ENCODE measurements at places on chromosomes 16 and 17. TPM values are rescaled to one million over a fixed set of nuclear protein-coding genes. Genes with fewer than 3 reads are reported as not detected.

DNA sequence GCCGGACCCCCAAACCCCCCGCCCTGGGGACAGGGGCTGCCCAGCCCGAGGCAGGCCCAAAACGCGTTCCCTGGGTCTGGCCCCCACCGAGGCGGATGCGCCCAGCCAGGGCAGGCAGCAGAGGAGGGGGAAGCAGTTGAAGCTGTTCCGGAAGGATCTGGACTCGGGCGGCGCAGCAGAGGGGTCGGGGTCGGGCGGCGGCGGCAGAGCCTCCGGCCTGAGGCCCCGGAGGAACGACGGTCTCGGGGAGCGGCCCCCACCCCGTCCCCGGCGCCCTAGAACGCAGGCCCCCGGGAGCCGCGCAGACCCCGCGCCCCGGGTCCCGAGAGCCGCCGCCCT lies 22.9 kb upstream of the ZFPM1 start:
- DNase-seq, result no peak
- H3K4me3 ChIP-seq, result no peak overlapping the region
- no peak overlapping the region for H3K27ac ChIP-seq
- H3K36me3 ChIP-seq, result no peaks in the 10 kb centered on the region

DNA sequence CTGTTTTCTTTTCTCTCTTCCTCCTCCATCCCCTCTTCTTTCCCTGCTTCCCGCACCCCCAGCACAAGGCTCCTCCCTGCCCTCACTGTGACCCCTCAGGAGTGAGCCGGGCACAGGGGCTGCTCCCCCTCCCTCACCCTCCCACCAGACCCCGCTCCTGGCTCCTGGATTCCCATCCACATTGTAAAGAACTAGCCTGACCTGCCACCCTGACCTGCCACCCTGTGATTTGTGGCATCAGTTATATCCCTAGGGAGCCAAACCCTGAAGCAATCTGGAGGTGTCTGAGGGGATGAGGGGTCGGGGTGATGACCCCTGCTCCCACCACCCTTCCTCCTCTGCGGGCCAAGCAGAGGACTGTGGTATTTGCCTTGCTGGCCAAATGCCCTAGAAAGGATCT lies 98.0 kb upstream of the LHX1 start:
- H3K4me3 ChIP-seq, result no peak overlapping the region
- H3K36me3 ChIP-seq, result no peaks in the 10 kb centered on the region
- no peak for DNase-seq

GRCh38 chr16:71894921-71895678 lies at the start of gene IST1:
Gene IST1, plus strand, starts transcription at chr16:71895531. Its CDS starts 20,110 bp downstream, at chr16:71915641.
- peak; percentile 99 for DNase-seq
- H3K27ac ChIP-seq, result peak within 1 kb of the TSS; percentile 94
- no peaks in the 10 kb centered on the region for H3K27me3 ChIP-seq
- peak within 1 kb of the TSS; percentile 90 for H3K4me3 ChIP-seq
- peaks cover 13% of the 10 kb centered on the region for H3K4me1 ChIP-seq

DNA sequence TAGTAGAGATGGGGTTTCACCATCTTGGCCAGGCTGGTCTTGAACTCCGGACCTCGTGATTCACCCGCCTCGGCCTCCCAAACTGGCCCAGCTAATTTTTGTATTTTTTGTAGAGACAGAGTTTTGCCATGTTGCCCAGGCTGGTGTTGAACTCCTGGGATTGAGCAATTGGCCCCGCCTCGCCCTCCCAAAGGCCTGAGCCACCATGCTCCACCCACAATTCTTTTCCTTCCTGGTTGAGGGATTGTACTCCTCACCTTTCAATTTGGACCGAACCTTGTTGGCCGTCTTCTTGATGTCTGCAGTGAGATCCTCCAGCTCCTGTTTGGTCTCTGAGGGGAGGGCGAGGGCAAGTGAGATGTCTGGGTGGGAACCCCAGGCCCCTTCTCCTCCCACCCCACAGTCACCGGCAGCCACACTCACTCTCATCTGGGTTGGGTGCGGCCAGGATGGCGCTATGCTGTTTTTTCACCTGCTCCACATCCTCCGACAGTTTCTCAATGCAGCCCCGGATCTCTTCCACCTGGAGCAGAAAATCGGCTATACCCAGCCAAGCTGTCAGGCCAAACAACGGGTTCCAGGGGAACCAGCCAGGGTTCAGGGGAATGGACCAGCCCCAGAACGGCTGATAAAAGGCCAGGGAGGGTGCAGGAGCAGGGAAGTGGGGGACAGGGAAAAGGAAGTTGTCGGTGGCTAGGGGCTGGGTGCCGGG lies 9.6 kb downstream of the STX1B start:
- H3K4me3 ChIP-seq, result no peak overlapping the region
- DNase-seq, result no peak
- H3K27me3 ChIP-seq, result no peaks in the 10 kb centered on the region
- H3K36me3 ChIP-seq, result no peaks in the 10 kb centered on the region

DNA sequence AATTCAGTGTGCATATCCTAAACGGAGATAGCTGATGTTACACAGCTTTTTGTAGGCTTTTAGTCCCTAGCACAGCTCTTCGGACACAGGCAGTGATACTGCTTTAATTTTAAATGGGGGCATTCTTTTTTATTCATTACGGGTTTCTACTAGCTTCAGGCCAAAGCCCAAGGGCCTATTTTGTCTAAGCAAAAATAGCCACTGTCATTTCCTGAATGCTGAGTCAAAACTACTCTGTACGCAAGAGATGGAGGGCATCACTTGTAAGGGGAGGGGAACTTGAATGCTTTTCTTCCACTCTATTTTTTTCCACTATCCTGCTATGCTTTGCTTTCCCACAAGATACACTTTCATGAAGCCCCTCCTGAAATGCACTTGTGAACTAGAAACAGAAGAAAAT lies 360.7 kb downstream of the PMP22 start:
- no peak overlapping the region for H3K4me3 ChIP-seq
- H3K36me3 ChIP-seq, result no peaks in the 10 kb centered on the region
- H3K27ac ChIP-seq, result no peak overlapping the region
- H3K4me1 ChIP-seq, result no peaks in the 10 kb centered on the region
- no peaks in the 10 kb centered on the region for H3K27me3 ChIP-seq

GRCh38 chr17:50279181-50279526 lies 4.9 kb downstream of the TMEM92 start:
- no peaks in the 10 kb centered on the region for H3K27me3 ChIP-seq
- no peak for DNase-seq
- H3K27ac ChIP-seq, result no peak overlapping the region
- H3K4me3 ChIP-seq, result no peak overlapping the region
- H3K4me1 ChIP-seq, result peaks cover 27% of the 10 kb centered on the region
- H3K36me3 ChIP-seq, result peaks cover 12% of the 10 kb centered on the region

DNA sequence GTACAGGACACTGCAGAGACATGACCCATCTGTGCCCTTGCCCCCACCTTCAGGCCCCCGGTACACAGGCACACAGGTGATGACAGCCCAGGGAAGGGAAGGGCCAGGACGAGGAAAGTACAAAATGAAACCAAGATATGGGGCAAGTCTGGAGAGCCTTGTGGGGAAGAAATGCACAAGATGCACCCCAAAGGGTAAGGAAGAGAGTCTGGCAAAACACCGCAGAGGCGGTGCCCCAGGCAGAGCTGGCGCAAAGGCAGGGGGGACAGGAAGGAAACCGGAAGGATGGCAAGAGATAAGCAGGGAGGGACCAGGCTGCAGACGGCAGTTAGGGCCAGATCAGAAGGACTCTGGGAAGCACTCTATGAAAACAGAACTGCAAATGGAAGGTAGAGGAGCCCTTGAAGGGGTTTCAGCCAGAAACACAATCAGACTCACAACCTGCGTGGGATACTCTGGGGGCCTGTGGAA lies 81.4 kb downstream of the SLC39A11 start:
- no peak overlapping the region for H3K4me3 ChIP-seq
- H3K4me1 ChIP-seq, result no peaks in the 10 kb centered on the region
- no peaks in the 10 kb centered on the region for H3K36me3 ChIP-seq
- no peaks in the 10 kb centered on the region for H3K27me3 ChIP-seq
- no peak overlapping the region for H3K27ac ChIP-seq

DNA sequence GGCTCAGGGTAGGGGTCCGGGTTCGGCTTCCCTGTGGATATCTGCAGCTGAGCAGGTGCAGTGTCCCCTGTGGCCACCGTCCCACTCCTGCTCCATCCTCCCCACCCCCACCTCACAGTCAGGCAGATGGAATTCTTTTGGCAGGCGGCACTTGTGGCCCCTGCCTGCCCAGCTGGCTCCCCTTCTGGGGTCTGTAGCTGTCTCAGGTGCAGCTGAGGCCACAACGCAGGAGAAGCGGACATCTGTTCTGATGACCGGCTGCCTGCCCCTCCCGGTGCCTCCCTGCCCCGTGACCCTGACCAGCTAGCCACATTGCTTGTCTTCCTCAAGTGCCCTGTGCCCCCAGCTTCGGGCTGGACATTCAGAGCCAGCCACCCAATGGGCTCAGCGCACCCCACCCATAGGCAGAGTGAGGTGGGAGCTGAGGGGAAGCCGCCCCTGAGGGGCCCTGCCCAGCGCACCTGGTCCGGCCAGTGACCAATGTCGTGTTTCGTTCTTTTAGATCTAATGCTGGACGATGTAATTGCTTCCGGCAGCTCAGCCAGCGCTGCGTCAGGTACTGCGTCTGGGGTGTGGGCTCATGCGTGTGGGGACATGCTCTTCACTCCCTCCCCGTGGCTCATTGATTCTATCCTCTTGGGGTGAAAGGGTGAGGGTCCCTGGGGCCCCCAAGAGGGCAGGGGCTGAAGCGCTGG lies 25.2 kb upstream of the ABCC3 start:
- H3K4me3 ChIP-seq, result no peak overlapping the region
- no peaks in the 10 kb centered on the region for H3K36me3 ChIP-seq
- H3K27me3 ChIP-seq, result no peaks in the 10 kb centered on the region
- no peak overlapping the region for H3K27ac ChIP-seq

DNA sequence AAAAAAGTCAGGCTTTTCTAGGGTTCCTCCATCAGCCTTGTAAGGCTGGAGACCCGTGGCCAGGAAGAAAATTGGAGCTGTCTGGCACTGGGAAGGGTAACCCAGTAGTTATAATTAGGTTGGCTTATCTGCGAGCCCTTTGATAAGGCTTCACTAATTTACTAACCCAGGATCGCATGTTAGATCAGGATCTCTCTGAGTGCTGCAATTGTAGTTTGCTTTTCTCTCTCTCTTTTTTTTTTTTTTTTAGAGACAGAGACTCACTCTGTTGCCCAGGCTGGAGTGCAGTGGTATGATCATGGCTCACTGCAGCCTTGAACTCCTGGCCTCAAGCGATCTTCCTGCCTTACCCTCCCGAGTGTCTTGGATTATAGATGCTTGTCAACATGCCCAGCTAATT lies 17.0 kb downstream of the ABCC1 start:
- H3K27me3 ChIP-seq, result no peaks in the 10 kb centered on the region
- no peaks in the 10 kb centered on the region for H3K36me3 ChIP-seq
- no peak overlapping the region for H3K4me3 ChIP-seq
- DNase-seq, result no peak
- peak overlapping the region; percentile 44 for H3K27ac ChIP-seq
- H3K4me1 ChIP-seq, result peaks cover 13% of the 10 kb centered on the region

DNA sequence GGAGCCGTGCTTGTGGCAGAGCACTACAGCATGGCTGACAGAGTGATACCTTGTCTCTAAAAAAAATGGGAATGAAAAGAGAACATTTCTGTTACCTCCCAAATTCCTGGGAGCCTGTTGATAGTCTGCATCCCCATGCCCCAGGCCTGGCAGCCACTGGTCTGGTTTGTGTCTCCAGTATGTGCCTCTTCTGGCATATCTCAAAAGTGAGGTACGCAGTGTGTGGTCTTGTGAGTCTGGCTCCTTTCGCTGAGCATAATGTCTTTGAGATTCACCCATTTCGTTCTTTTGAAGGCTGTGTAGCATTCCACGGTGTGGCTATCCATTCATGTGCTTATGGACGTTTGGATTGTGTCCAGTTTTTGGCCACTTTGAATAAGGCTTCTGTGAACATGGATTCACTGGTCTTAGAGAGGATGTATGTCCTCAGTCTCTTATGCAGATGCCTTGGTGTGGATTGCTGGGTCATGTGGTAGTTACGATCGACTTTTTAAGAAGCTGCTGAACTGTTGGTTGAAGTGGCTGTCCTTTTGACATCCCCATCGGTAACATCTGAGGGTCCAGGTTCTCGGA lies 39.1 kb downstream of the PRMT7 start:
- H3K36me3 ChIP-seq, result peaks cover 23% of the 10 kb centered on the region
- no peaks in the 10 kb centered on the region for H3K4me1 ChIP-seq
- H3K27me3 ChIP-seq, result no peaks in the 10 kb centered on the region
- no peak overlapping the region for H3K4me3 ChIP-seq
- DNase-seq, result no peak

DNA sequence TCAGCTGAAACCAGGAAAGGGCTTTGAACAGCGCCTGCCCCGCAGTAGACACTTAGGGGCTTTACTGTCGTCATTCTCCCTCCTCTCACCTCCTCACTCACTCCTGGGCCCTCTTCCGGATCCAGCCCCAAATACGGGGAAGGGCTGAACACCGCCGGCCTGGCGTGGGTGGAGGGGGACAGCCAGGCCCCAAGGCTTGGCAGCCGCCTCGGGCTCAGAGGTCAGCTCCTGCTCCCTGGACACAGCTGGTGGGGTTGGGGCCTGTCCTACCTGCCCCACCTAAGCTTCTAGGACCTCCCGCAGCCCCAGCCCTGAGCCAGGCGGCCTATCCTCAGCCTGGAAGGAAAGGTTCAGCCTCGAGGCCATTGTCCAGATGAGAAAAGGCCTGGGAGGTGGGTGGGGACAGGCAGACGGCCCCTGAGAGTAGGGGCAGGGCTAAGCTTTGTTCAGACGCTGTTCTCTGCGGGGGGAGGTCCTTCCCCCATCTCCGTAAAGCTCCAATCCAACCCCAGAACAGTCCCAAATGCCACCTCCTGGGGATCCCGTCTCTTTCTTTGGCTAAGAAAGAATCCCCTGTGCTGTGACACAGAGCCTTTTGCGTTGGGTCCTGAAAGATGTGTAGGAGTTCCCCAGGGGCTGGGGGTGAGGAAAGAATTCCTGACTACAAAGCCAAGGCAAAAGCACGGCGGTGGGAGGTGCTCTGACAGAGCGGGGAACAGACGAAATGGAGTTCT lies 881 bp upstream of the LLGL1 start:
- H3K36me3 ChIP-seq, result no peaks in the 10 kb centered on the region
- H3K27ac ChIP-seq, result no peak overlapping the region
- DNase-seq, result no peak
- peak overlapping the region; percentile 53 for H3K4me3 ChIP-seq
- no peaks in the 10 kb centered on the region for H3K27me3 ChIP-seq

DNA sequence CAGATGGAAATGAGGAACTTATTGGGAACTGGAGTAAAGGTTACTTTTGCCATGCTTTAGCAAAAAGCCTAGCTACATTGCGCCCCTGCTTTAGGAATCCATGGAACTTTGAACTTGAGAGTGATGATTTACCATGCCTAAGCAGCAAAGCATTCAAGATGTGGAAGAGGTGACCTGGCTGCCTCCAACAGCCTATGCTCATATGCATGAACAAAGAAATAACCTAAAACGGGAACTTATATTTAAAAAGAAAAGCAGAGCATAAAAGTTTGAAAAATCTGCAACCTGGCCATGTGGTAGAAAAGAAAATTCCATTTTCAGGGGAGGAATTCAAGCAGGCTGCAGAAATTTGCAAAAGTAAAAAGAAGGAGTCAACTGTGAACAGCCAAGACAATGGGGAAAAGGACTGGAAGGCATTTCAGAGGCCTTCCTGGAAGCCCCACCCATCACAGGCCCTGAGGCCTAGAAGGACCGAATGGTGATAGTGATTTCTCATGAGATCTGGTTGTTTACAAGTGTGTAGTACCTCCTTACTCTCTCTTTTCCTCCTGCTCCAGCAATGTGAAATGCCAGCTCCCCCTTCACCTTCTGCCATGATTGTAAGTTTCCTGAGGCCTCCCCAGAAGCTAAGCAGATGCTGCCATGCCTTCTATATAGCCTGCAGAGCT lies 48.7 kb downstream of the MRPS23 start:
- no peak overlapping the region for H3K4me3 ChIP-seq
- no peak for DNase-seq
- H3K4me1 ChIP-seq, result no peaks in the 10 kb centered on the region
- H3K27ac ChIP-seq, result no peak overlapping the region
- H3K36me3 ChIP-seq, result no peaks in the 10 kb centered on the region

Gene TBC1D3D
- total RNA-seq, result 0.43 TPM

Gene TMEM100
- 7.3 TPM for total RNA-seq
